ENCODE measurements at places on chromosomes 2 and 18.

DNA sequence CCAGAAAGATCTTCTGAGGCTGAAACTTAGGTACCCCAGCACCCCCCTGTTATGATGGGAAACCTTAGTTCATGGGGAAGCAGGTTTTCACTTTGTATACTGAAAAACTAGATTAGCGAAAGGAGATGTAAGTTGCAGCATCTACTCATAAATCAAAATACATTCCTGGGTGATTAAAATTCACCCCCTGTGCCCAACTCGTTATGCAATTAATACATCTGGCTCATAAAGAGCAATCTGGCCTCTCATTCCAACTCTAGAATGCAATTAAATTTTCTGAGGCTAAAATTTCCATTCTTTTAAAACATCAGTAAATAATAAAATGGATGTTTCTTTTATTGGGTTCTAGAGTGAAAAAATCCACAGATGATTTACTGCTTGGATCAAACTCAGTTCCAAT is 110.9 kb upstream of the BZW1 start:
- DNase-seq: no peak

DNA sequence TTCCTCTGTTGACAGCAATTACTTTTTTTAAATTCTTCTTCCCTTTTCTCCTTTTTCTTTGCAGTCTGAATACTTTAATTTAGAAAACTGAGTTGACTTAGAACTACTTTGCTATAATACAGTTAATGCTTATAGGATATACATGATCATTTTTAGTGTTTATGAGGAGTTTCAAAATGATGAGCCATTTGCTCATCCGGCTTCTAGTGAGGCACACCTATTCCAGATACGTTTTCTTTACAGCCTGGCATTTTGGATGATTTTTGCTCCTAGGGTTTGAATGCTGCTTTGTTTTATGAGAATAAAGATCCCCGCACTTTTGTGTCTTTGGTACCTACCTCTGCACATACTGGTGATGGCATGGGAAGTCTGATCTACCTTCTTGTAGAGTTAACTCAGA is 52.8 kb downstream of the EIF5B start:
- no peak for DNase-seq

DNA sequence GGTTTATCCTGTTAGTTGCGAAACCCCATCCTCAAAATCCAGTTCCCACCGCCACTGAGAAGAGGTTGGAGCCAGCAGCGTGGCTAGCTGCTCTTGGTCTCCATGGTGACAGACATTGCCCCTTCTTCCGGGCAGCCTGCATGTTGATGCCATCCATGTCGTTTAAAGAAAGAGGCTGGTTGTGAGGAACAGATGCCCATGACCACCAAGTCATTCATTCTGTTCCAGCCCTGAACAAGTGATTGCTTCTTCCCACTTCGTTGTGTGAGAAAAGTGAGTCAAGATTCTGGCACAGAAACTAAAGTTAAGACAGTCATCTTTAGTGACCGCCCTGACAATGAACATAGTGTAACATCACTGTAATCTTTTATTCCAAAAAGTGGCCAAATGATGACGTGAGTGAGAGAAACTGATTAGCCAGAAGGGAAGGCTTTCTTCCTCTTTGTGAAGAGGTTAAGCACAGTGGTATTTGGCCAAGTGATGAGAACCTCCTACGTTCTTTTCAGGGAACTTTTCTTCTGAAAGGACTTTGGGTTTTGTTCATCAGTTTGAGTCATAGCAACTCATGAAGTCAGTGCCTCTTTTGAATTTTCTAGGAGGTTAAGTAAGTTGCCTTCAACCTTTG is 272.5 kb downstream of the GALR1 start:
- DNase-seq: no peak

DNA sequence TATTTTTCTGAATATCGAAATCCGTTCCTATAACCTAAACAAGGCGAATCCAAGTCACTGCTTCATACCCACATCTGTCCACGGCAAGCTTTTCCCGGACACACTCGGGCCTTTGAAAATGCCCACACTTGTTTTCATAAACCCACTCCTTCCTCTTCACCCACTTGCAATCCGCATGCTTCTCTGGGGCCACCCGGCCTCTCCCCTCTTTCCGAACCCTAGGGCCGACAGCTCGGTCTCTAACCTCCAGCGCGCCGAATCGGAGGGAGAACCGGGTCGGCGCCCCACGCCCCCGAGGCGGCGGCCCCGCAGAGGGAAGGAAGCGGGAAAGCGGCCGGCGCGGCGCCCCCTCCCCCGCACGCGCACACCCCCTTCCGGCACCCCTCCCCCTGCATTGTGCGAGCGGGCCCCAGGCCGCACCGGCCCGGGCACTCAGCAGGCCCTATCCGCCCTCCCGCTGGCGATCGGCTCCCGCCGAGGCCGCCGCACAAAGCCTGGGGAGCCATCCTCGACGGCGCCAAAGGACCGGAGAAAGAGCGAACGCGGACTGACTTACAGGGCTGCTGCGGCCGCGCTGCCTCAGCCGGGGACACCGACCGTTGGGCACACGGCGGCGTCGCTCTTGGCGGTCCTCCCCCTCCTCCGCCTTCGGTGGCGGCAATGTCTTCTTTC is 467 bp downstream of the PUM2 start:
- peak; percentile 60 for DNase-seq

- DNase-seq: no peak
These were observed 626 bp upstream of the VIT start for GRCh38 chr2:36695746-36696415.

- DNase-seq: no peak
These were observed 100.2 kb downstream of the CRIM1 start for GRCh38 chr2:36455788-36456187.

- no peak for DNase-seq
These were observed 6.8 kb upstream of the CIB4 start for GRCh38 chr2:26647981-26648380.

- no peak for DNase-seq
These were observed 539 bp downstream of the CYP27A1 start for GRCh38 chr2:218782528-218782844.

- no peak for DNase-seq
These were observed 2.7 kb upstream of the PID1 start for GRCh38 chr2:229273723-229274338.

GRCh38 chr2:207711750-207712530 is 500 bp downstream of the CCNYL1 start:
- DNase-seq: peak; percentile 35

GRCh38 chr2:31980674-31981356 is 30.0 kb downstream of the MEMO1 start:
- peak; percentile 26 for DNase-seq

- no peak for DNase-seq
These were observed 67.9 kb downstream of the MRO start for GRCh38 chr18:50751947-50752346.

DNA sequence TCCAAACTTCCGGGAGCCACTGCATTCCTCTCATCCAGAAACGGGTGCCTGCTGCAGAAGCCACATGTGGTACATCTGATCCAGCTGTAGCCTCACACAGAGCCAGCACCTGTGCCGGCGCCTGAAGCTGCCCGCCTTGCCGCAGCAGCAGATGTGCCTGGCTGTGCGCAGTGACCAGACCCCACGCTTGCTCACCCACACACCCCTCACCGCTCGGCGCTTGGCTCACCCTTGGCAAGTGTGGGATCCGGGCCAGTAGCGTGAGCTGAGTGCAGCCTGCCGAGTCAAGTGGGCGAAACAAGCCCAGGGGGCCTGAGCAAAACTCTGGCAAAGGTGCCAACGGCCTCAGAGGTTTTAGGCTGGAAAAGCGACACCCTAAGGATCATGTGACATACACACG is 220.1 kb upstream of the TMEFF2 start:
- no peak for DNase-seq

GRCh38 chr2:142870526-142870925 is 6.9 kb upstream of the KYNU start:
- no peak for DNase-seq

GRCh38 chr2:80420530-80421208 is 116.1 kb upstream of the LRRTM1 start:
- no peak for DNase-seq

GRCh38 chr18:9191658-9192256 is 55.2 kb downstream of the ANKRD12 start:
- no peak for DNase-seq

DNA sequence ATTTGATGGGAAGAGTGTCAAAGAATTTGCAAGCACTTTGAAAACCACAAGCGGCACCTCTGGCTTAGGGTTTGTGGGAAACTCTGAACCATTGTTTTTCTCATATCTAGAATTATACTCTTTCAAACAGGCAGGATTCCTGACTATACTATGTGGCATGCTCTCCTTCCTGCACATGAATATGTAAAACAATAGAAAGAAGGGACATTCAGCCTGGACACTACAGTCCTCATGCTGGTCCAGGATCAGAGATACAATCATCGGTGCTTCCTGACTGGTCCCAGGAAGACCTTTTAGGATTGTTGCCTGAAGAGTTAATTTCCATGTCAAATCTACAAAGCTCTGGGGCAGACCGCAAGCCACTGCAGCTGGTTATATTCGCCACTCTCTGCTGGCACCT is 55.7 kb upstream of the RASGRP3 start:
- no peak for DNase-seq

GRCh38 chr18:70621710-70622109 is 332.9 kb downstream of the SOCS6 start:
- DNase-seq: peak; percentile 36

DNA sequence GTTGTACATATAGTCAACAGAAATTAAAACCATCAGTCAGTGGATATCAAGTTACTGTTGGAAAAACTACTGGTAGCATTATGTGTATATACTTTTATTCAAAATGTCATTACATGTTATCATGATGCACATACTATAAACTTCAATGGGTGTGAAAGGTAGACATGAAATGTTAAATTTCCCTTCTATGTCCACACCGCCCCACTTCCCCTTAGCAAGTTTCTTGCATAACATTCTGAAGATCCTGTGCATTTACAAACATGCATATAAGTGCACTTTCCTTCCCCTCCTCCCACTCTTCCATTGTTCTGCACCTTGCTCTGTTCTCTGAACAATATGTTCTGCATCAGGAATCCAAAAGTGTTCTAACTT is 16.6 kb upstream of the HK2 start:
- no peak for DNase-seq

- DNase-seq: no peak
These were observed 157.0 kb downstream of the DOCK10 start for GRCh38 chr2:224885291-224885690.

- peak; percentile 32 for DNase-seq
These were observed 437.2 kb upstream of the ID2 start for GRCh38 chr2:8244639-8245038.

GRCh38 chr2:161265874-161266273 is 42.4 kb upstream of the PSMD14 start:
- DNase-seq: no peak

DNA sequence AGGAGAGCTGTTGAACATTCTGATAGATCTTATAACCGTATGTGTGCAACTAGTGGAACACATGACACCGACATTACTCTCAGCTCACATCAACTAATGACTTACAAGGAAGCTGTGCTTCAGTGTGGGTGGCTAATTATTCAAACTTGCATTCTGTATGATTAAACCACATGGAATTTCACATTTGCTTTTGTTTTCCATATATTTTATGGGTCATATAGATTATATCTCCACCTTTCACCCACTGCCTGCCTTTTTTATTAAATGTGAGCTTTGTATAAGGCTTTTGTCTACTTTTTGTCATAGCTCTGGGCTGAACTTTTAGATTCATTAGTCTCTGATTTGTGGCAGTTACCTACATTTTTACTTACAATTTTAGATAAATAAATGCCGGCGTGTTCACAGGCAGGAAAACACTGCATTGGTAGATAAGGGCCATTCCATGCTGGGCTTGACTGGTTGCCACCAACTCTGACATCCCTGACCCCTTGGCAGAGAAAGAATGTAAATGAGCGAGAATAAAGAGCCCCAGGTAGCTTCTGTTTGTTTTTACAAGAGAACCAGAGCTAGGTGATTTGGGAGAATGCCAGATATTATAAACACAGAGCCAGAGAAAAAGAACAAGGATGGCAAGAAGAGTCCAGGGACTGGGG is 35.7 kb downstream of the LYPD6 start:
- DNase-seq: no peak

DNA sequence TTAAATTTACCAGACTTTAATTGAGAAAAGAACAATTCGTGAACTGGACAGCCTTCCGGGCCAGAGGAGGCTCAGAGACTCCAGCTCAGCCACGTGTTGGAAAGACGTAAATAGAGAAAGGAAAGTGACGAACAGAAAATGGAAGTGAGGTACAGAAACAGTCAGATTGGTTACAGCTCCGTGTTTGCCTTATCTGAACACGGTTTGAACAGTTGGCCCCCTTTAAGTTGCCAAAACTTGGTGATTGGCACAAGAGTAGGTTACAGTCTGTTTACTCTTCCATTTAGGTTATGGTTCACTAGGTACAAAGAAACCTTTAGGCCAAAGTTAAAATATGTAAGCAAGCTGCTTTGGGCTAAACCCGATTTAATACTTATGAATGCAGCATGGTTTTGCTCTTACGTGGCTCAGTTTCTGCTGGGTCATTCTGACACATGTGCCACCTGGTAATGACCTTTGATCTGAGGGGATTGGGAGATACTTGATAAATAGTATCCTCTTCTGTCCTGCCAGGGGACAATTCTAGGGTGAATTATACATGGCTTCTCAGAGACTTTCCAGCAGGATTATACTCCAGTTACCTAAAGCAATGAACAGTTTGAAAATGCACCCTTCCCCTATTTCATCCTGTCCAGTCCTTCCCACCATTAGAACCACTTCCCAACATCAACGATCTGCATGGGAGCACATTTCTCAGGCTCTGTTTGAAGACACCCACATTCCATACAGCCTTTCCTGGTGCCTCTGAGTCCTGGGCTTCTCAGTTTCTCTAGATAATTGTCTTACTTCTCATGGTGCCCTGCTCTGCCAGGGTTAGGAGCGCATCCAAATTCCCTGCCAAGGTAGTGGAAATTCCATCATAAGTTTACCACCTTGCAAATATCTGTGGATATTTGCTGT is 65.1 kb upstream of the TGIF1 start:
- peak; percentile 11 for DNase-seq

- no peak for DNase-seq
These were observed 97.1 kb upstream of the ZNF521 start for GRCh38 chr18:25449046-25449445.

GRCh38 chr2:9329497-9329896 is 93.8 kb downstream of the ITGB1BP1 start:
- DNase-seq: no peak

GRCh38 chr2:217482056-217482710 is 520.6 kb downstream of the TNS1 start:
- DNase-seq: no peak

- DNase-seq: no peak
These were observed 61.0 kb downstream of the SPP2 start for GRCh38 chr2:234111523-234111922.

GRCh38 chr2:105125920-105126319 is 88.1 kb downstream of the MRPS9 start:
- no peak for DNase-seq
